Glutamatergic neuron (in vitro differentiated cells): ENCODE measurements at places on chromosomes 3 and 15. TPM values are rescaled to one million over a fixed set of nuclear protein-coding genes. Genes with fewer than 3 reads are reported as not detected.

GRCh38 chr3:71518089-71518488 is 65.4 kb downstream of the FOXP1 start:
- H3K36me3 ChIP-seq: no peaks in the 10 kb centered on the region
- no peak overlapping the region for H3K4me3 ChIP-seq
- DNase-seq: no peak
- H3K4me1 ChIP-seq: peaks cover 9% of the 10 kb centered on the region
- H3K27me3 ChIP-seq: peaks cover 4% of the 10 kb centered on the region

- no peak overlapping the region for H3K27ac ChIP-seq
- H3K4me1 ChIP-seq: peaks cover 6% of the 10 kb centered on the region
- H3K4me3 ChIP-seq: peak overlapping the region; percentile 82
- peaks cover 10% of the 10 kb centered on the region for H3K27me3 ChIP-seq
- no peaks in the 10 kb centered on the region for H3K36me3 ChIP-seq
Measured at GRCh38 chr3:124885466-124886167, 1.5 kb downstream of the ITGB5 start.

GRCh38 chr3:72086042-72086742 is 301.2 kb upstream of the PROK2 start:
- H3K27me3 ChIP-seq: no peaks in the 10 kb centered on the region
- H3K27ac ChIP-seq: no peak overlapping the region
- no peak overlapping the region for H3K4me3 ChIP-seq

DNA sequence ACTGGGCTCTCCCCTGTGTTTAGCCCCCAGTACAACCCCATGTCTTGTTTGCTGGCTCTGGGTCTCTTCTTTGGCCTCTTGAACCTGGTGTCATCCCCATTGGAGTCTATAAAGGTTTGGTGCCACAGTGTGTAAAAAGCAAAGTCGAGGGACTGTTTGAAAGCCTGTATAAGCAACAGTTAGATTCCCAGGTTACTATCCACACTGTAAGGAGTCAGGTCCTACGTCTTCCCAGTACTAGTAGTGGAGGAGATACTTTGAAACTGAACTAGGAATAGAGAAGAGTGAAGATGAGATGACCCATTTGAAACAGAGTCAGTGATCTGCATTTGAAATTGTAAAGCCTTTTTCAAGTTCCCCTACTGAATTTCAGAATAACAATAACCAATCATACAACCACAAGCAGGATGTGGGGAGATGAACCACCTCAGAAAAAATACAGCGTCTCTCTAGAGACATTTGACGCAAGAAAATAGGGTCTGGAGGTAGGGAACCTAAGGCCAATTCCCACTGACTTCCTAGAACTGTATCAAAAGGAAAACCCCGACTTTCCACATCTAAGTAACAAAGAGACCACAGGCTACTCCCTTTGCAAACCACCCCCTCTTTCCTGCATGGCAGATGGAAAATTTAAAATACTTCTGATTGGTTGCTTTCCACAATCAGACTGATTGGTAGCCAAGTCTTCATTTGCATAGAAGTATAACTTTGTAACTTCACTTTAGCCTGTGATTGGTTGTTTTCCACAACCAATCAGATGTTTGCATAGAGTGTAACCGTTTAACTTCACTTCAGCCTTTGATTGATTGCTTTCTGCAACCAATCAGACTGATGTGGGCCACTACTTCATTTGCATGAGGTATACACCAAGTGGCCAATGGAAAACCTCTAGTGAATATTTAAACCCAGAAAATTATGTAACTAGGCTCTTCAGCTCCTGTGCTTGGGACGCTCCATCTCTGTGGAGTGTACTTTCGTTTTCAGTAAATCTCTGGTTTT is 49.9 kb upstream of the NEDD4 start:
- H3K4me1 ChIP-seq: no peaks in the 10 kb centered on the region
- H3K27me3 ChIP-seq: no peaks in the 10 kb centered on the region
- H3K4me3 ChIP-seq: no peak overlapping the region
- no peak overlapping the region for H3K27ac ChIP-seq
- no peaks in the 10 kb centered on the region for H3K36me3 ChIP-seq

- no peaks in the 10 kb centered on the region for H3K27me3 ChIP-seq
- H3K27ac ChIP-seq: no peak overlapping the region
- H3K4me1 ChIP-seq: peaks cover 5% of the 10 kb centered on the region
- H3K4me3 ChIP-seq: no peak overlapping the region
- H3K36me3 ChIP-seq: peaks cover 4% of the 10 kb centered on the region
Measured at GRCh38 chr15:62818691-62819090, 223.9 kb upstream of the TPM1 start.

GRCh38 chr3:51389423-51390183 is 1.5 kb upstream of the RBM15B start:
- peak overlapping the region; percentile 43 for H3K27ac ChIP-seq
- peak; percentile 73 for DNase-seq
- H3K27me3 ChIP-seq: peaks cover 6% of the 10 kb centered on the region
- H3K4me3 ChIP-seq: peak overlapping the region; percentile 11
- peaks cover 29% of the 10 kb centered on the region for H3K4me1 ChIP-seq
- H3K36me3 ChIP-seq: peaks cover 14% of the 10 kb centered on the region

- no peak overlapping the region for H3K4me3 ChIP-seq
- DNase-seq: no peak
- H3K36me3 ChIP-seq: peaks cover 5% of the 10 kb centered on the region
- H3K4me1 ChIP-seq: peaks cover 9% of the 10 kb centered on the region
- H3K27me3 ChIP-seq: peaks cover 2% of the 10 kb centered on the region
- no peak overlapping the region for H3K27ac ChIP-seq
Measured at GRCh38 chr3:45312836-45313493, 75.4 kb upstream of the LARS2 start.

DNA sequence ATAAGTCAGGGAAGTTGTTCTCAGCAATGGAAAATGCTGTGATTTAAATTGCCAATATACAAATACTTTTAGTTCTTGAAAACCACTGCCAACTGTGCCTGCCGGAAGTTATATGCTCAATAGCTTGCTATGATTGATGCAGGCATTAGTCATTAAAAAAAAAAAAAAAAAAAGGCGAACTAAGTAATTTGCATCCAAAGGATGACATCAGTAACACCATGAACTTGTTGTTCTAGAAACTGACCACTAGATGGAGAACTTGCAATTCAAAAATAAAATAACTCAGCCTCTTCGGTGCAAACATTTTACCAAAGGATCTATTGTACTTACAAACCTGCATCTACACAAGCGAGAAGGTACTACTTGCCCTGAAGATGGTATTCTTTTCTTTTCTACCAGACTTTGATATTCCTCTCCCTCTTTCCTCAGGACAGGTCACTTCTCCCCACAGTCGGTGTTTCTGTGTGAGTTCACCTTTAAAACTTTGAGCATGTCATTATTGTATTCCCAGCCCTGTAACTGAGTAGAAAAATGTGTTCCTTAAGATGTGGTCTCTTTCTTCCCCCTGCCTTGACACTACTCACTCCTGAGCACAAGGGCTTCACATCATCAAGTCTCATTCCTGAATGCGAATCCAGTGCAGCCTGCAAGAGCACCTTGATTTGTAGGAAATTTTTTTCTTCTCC is 115.0 kb upstream of the VEPH1 start:
- DNase-seq: no peak
- no peak overlapping the region for H3K27ac ChIP-seq
- H3K4me1 ChIP-seq: peaks cover 7% of the 10 kb centered on the region
- no peaks in the 10 kb centered on the region for H3K36me3 ChIP-seq
- H3K27me3 ChIP-seq: no peaks in the 10 kb centered on the region
- H3K4me3 ChIP-seq: no peak overlapping the region

- H3K4me1 ChIP-seq: peaks cover 20% of the 10 kb centered on the region
- peak overlapping the region; percentile 58 for H3K4me3 ChIP-seq
- H3K27me3 ChIP-seq: peaks cover 12% of the 10 kb centered on the region
- peaks cover 11% of the 10 kb centered on the region for H3K36me3 ChIP-seq
Measured at GRCh38 chr3:47910777-47911440, 105.3 kb downstream of the MAP4 start.

DNA sequence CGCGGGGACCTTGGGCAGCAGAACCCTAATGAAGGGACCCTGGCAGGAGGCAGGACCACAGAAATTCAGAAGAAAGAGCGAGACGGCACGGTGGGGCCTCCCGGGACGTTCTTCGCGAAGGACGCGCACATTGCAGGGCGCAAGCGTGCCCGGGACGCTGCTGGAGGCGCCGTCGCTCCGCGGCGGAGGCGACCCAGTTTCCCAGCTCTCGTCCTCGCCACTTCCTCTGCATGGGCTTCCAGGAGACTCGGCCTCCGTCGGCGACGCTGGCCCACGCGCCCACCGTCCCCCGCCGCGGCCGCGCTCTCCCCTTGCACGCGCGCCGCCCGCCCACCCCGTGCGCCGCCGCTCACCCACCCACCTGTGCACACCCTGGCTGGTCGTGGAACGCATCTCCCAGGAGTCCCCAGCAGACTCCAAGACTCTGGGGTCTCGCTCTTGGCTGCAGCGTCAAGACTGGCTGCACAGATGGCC is 31.8 kb upstream of the SMAD3 start:
- peak overlapping the region; percentile 76 for H3K4me3 ChIP-seq
- peaks cover 10% of the 10 kb centered on the region for H3K4me1 ChIP-seq

DNA sequence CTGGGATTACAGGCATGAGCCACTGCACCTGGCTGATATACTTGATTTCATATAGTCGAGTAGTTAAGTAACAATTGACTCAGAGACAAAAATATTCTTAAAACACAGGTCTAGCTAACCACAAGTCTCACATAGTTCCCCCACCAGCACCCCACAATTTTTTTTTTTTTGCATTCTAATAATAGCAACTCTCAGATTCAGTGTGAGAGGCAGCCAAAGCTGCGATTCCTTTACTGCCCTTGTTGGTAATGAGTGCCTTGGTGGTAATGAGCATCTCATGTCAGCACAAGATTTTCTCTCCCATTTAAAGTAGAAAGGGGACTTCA is 72.5 kb downstream of the WWTR1 start:
- no peak overlapping the region for H3K27ac ChIP-seq
- H3K27me3 ChIP-seq: no peaks in the 10 kb centered on the region
- H3K36me3 ChIP-seq: no peaks in the 10 kb centered on the region
- no peak for DNase-seq
- H3K4me3 ChIP-seq: no peak overlapping the region

- peaks cover 12% of the 10 kb centered on the region for H3K27me3 ChIP-seq
- H3K36me3 ChIP-seq: no peaks in the 10 kb centered on the region
- peak within 1 kb of the TSS; percentile 64 for H3K27ac ChIP-seq
- H3K4me3 ChIP-seq: peak within 1 kb of the TSS; percentile 94
- H3K4me1 ChIP-seq: peaks cover 8% of the 10 kb centered on the region
Measured at GRCh38 chr15:80695099-80695910, at the start of gene ABHD17C. Gene ABHD17C (plus strand): TSS chr15:80695310. CDS start chr15:80695430, 120 bp downstream.

DNA sequence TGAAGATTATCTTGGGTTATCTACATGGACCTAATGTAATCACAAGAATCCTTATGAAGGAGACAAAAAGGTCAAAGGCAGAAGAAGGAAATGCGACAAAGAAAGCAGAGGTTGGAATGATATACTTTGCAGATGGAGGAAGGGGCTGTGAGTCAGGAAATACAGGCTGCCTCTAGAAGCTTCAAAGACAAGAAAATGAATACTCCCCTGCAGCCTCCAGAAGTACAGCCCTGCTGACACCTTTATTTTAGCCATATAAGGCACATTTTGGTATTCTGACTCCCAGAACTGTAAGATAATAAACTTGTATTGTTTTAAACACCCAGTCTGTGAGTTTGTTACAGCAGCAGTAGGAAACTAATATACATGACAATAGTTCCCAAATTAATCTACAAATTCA is 58.6 kb downstream of the SIDT1 start:
- H3K27ac ChIP-seq: no peak overlapping the region
- H3K4me3 ChIP-seq: no peak overlapping the region
- no peaks in the 10 kb centered on the region for H3K27me3 ChIP-seq
- DNase-seq: no peak
- no peaks in the 10 kb centered on the region for H3K36me3 ChIP-seq
- no peaks in the 10 kb centered on the region for H3K4me1 ChIP-seq

- H3K27me3 ChIP-seq: peaks cover 5% of the 10 kb centered on the region
- H3K27ac ChIP-seq: no peak overlapping the region
- DNase-seq: peak; percentile 84
- peaks cover 14% of the 10 kb centered on the region for H3K4me1 ChIP-seq
Measured at GRCh38 chr3:133384331-133385027, 15.4 kb upstream of the BFSP2 start.

DNA sequence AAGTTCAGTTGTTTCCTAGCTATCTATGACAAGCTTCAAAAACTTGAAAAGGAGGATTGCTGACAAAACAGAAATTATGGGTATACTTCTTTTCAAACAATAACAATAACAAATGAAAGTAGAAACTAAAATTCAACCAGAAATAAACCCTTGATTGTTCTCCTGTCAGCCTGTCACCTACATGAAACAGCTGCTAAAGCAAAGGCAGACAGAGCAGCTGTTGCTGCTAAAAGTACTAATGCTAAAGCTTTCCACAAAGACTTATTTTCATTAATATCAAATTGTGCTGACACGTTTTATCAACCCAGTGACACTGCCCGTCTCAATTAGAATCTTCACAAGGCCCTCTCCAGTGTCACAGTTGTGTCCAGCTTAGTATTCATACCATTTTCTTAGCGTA is 533.2 kb upstream of the GBE1 start:
- DNase-seq: no peak
- peaks cover 2% of the 10 kb centered on the region for H3K27me3 ChIP-seq
- H3K27ac ChIP-seq: no peak overlapping the region
- no peak overlapping the region for H3K4me3 ChIP-seq
- peaks cover 3% of the 10 kb centered on the region for H3K4me1 ChIP-seq

DNA sequence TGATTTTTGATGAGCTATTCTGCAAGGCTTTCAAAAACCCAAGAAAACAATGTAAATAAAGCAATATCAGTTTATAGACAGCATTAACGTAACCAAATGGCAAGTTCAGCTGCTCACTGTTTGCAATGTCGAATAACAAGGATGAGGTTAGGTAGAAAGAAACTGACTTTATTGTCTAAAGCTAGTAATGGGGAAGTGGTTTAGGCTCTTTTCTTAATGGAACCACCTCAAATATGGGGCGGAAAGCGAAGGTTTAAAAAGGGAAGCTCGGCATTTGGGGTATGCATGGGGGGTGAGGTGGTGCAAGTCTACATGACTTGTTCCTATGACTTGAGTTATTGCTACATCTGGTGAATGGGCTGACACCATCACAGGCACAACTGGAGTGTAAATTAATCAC is 1060.2 kb downstream of the NSUN3 start:
- no peaks in the 10 kb centered on the region for H3K27me3 ChIP-seq
- H3K4me3 ChIP-seq: no peak overlapping the region
- H3K36me3 ChIP-seq: no peaks in the 10 kb centered on the region
- no peak for DNase-seq

DNA sequence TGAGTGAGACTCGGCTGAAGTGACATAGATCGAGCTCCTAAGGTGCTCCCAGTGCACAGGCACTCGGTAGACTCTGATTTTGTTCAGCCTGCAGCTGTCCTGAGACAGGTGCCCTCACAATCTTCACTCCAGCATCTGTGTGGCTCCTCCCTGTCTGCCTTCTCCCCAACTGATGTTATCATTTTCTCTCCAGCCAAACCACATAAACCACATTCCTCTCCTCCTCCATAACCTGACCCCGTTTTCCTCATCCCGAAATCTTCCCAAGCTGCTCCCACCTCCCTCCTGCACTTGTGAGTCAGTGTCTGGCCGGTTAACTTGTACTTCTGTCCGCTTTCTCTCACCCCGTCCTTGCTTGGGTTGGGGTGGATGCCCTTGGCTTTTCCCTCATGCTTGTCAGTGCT is 93.3 kb upstream of the HACD2 start:
- no peak for DNase-seq
- peaks cover 5% of the 10 kb centered on the region for H3K36me3 ChIP-seq
- H3K4me3 ChIP-seq: no peak overlapping the region

Gene ENTPD3
- 1.7 TPM for total RNA-seq

Gene CCR9
- total RNA-seq: not detected

Gene REC114
- total RNA-seq: not detected

Gene INKA1
- 4.2 TPM for total RNA-seq

Gene ACAP2
- total RNA-seq: 60.9 TPM

Gene NR2E3
- total RNA-seq: 0.69 TPM

Gene C3orf49
- total RNA-seq: not detected

Gene TMC3
- total RNA-seq: not detected

Gene PPP1R14D
- not detected for total RNA-seq

Gene GOLGA8S
- total RNA-seq: not detected
